ENCODE measurements at places on chromosomes 5 and 9. TPM values are rescaled to one million over a fixed set of nuclear protein-coding genes. Genes with fewer than 3 reads are reported as not detected.

Gene LAMC3
- 2.7 TPM for total RNA-seq

Gene ZNF483
- total RNA-seq, result 28.8 TPM

Gene OR1J2
- total RNA-seq, result not detected

Gene MLLT3
- 95.4 TPM for total RNA-seq

Gene PLEKHG4B
- total RNA-seq, result 4.7 TPM

Gene STX17
- 27.3 TPM for total RNA-seq

Gene SPATA31C2
- total RNA-seq, result not detected
